ENCODE measurements at places on chromosomes 16 and 17.

DNA sequence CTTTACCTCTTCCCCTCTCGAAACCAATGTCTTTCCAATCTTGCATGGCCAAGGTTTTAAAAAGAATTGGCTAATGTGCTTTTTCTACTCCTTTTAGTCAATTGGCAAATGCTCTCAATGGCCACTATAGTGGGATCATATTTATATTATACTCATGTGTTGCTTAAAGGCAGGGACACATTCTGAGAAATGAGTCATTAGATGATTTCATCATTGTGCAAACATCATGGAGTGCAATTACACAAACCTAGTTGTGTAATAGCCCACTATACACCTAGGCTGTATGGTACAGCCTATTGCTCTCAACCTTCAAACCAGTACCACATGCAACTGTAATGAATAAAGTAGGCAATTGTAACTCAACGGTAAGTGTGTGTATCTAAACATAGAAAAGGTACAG, 180.9 kb downstream of the HS3ST3A1 start:
- no peak for DNase-seq

GRCh38 chr16:88939972-88940861, 36.8 kb downstream of the CBFA2T3 start:
- no peak for DNase-seq

DNA sequence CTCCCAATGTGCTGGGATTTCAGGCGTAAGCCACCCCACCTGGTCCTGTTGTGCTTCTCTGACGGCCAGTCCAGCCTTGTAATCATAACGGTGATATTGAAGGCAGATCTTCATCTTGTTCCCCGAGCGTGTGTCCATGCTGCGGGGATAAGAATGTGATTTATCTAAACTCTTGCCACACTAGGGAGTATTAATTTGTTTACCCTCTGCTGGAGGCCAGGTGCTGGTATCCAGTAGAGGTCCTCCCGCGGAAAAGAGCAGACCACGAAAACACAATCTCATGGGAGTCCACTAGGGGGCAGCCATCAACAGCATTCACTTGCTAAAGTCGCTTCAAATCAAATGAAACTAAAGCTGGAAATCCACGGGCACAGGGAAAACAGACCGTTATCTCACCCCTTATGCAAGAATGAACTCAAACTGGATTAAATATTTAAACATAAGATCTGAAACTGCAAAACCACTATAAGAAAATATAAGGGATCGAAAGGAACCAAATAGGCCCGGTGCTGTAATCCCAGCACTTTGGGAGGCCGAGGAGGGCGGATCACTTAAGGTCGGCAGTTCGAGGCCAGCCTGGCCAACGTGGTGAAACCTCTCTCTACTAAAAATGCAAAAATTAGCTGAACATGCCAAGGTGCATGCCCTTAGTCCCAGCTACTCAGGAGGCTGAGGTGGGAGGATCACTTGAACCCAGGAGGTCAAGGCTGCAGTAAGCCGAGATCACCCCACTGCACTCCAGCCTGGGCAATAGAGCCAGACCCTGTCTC, 22.3 kb upstream of the RBBP6 start:
- DNase-seq, result peak; percentile 88

GRCh38 chr16:23324727-23325126, 22.6 kb downstream of the SCNN1B start:
- DNase-seq, result no peak

DNA sequence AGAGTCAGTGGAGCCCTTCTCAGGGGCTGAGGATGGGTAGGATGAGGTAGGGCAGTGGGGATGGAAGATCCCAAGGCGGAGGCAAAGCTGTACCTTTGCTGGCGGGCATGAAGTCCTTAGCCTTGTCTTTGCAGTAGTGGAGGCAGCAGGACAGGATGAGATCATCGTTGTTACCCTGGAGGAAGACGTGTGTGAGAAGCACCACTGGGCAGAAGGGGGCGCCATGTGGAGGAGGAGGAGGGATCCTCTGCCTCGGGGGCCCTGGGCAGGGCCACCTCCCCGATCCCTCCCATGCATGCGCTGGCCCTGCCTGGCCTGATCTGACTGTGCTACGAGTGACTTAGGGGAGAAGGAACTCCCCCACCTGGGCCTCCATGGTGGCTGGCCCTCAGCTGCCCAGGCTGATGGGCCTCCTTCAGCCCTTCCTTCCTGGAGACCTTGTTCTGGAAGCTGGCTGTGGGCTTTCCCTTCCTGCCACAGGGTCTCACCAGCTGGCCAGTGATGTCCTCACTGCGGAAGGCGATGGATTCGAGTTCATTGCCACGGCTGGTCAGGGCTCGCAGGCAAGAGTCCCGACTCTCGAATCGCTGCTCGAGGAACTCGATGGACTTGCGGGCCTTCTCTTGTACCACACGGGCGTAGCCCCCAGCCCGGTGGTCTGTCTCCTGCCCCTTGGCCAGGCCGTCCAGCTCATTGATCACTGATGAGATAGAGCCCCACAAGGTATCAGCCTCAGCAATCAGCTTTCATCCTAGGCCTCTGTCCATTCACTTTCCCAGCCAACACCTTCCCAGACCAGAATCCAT, 10.3 kb downstream of the HIC1 start:
- peak; percentile 84 for DNase-seq

DNA sequence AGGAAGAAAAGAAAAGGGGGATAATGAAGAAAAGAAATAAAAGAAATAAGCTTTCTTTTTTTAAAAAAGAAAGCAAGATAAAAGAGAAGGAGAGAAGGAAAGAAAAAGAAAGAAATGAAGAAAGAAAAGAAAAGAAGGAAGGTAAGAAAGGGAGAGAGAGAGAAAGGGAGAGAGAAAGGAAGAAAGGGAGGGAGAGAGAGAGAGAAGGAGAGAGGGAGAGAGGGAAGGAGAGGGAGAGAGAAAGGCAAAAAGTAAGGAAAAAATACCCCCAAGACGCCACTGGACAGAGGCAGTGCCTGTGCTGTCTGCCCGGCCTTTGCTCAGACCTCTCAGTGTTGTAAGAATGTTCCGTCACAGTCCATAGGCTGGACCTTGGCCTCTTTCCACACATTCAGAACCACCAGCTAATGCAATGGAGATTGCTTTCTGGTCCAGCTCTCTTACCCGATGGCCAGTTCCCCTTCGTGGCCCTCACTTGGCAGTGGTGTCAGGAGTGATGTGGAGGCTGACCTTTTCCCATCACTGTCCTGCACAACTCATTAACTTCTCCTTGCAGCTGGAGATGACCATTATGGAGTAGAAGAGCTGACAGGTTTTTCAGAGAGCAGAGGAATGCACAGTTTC, 14.3 kb upstream of the HNF1B start:
- no peak for DNase-seq

GRCh38 chr17:72587773-72588511, 467.1 kb downstream of the SOX9 start:
- DNase-seq, result no peak

GRCh38 chr16:57475711-57476339, 10.5 kb downstream of the DOK4 start:
- peak; percentile 89 for DNase-seq

- DNase-seq, result no peak
These were observed 12.4 kb downstream of the ZNF232 start for GRCh38 chr17:5099271-5099670.

- DNase-seq, result no peak
These were observed 12.6 kb upstream of the ARL5C start for GRCh38 chr17:39178536-39178935.

- DNase-seq, result no peak
These were observed 51.7 kb downstream of the ZNF778 start for GRCh38 chr16:89268987-89269735.

GRCh38 chr16:54334208-54334607, 47.6 kb upstream of the IRX3 start:
- DNase-seq, result no peak

GRCh38 chr16:11094857-11095565, 150.6 kb downstream of the CLEC16A start:
- peak; percentile 69 for DNase-seq

GRCh38 chr17:50149417-50150353, 792 bp downstream of the PPP1R9B start:
- DNase-seq, result peak; percentile 88

- DNase-seq, result no peak
These were observed 548 bp downstream of the TBX2 start for GRCh38 chr17:61400066-61400716.

DNA sequence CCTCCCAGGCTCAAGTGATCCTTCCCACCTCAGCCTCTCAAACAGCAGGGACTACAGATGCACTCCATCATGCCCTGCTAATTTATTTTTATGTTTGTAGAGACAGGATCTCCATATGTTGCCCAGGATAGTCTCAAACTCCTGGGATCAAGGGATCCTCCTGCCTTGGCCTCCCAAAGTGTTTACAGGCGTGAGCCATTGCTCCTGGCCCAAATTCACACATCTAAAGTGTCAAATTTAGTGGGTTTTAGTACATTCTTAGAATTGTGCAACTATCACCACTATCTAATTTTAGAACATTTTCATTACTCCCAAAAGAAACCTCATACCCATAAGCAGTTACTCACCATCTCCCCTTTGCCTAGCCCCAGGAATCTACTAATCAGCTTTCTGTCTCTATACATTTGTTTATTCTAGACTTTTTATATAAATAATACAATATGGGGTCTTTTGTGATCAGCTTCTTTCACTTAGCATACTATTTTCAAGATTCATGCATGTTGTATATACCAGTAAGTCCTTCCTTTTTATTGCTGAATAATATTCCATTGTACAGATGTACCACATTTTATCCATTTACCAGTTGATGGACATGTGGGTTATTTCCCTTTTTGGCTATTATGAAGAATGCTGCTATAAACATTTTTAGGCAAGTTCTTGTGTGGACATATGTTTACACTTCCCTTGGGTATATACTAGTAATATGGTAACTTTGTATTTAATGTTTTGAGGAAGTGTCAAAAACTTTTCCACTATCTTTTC, 25.1 kb upstream of the ITGA2B start:
- DNase-seq, result no peak

DNA sequence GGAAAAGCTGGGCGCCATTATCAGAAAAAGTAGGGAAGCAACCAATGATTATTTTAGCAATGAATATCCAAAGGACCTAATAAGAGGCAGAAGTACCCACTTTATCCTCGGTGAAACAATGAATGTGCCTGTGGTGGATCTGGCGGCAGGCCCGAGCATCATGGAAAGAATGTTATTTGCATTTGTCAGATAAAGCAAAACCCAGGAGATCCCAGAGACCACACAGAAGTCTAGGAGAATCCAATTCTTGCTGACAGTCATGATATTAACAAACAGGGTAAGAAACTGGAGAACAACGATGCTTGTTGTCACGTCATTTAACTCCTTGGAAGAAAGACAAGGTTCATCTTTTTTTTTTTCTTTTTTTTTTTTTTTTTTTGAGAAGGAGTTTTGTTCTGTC, 12.0 kb upstream of the TNRC6A start:
- no peak for DNase-seq

DNA sequence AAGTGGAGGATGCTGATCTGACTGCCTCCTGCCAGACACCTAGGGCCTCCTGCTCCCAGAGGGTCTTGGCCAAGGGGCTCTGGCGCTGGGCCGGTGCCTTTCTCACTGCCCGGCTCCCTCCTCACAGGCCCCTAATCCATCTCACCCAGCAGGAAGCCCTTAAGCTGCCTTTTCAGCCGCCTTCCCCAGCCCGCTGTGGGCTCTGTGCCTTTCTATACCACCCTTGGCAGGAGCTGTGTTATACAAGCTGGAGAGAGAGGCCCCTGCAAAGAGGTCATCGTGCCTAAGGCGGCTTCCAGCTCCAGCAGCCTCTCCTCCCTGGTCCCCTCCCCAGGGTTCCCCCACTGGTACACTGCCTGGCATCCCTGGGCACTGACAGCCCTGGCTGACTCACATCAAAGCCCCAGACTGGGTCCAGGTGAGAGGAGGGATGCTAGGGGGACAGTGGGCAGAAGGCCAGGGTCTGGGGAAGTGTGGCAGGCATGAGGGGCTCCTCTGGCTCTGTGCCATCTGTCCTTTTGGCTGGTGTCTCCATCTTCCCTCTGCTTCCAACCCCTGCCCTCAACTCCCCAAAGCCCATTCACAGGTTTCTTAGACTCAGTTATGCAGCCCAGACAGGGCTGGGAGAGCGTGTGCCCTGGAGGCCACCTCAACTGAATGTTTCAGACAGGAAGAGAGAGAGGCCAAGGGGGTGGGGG, 15.3 kb upstream of the FZD2 start:
- no peak for DNase-seq

- DNase-seq, result no peak
These were observed 31.7 kb downstream of the DRC3 start for GRCh38 chr17:18004345-18004744.
